Activated CD4-positive, alpha-beta T cell treated with anti-CD3 and anti-CD28 coated beads, Interleukin-2, amount 50 U/mL, for 4 hours (primary cell): ENCODE measurements at places on chromosomes 2 and 18.

GRCh38 chr18:72075040-72075439, 469.1 kb downstream of the CBLN2 start:
- no peak for DNase-seq

DNA sequence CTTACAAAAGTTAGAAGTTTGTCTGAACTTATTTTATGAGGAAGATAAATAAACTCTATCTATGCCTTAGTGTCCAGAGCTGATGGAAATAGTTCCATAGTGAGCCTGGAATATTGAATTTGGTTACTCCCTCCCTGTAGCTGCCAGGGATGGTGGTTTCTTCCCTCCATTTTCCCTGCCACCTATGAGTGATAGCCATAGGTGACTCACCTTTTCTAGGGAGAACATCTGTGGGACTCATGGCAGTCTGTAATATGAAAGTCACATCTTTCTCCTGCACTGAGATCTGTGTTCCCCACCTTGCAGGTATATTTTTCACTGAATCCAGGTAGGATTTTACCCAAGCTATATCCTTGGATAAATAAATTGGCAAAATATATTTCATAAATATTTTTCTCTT, 148.8 kb downstream of the TPGS2 start:
- DNase-seq, result no peak

- DNase-seq, result no peak
Observed at GRCh38 chr2:7788736-7789135, 871.5 kb downstream of the RNF144A start.

DNA sequence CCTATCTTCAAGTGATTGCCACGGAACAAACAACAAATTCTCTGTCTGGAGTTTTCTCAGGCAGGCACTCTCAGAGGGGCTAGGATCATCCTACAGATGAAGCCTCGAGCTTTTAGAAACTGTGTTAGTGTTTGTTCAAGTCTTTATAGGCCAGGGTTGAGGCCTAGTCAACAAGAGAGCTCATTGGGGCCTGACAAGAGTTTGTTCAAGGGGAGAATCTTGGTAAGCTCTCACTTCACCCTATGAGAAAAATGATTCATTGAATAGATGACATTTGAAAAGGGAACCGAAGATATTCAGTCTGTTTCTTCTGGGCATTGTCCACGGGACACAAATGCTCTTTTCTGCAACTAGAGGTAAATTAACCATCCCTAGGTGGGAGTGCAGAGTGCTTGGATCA, 476.9 kb downstream of the PTPRM start:
- no peak for DNase-seq

DNA sequence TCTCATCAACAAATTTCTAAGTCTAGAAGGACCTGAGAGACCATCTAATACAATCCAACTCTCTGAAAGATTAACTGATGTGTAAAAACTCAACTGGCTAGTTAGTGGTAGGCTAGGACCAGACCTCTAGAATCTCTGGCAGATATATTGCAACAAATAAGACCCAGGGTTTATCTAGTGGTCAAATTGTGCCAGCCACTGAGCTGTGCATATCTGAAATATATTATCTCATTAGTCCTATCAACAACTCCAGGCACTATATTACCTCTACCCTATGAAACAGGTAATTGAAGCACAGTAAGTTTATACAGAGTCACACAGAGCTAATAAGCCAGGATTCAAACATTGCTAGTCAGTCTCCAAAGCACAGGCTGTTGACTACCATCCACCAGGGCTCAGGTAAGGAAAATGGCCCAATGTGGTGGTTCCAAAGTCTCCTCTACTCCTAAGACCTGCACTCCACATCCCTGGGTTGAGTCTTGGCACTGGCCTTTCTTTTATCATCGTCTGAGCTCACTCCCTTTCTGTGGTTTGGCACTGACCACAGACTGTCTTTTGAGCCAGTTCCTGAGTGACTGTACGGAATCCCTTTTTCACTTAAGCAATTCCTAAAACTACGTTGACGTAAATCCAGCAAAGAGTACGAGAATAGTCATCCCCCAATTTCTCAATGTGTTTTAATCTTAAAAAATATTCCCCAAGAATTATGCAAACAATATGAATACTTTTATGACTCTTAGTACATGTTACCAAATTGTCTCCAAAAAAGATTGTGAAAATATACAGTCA, 11.9 kb upstream of the PID1 start:
- DNase-seq, result no peak

DNA sequence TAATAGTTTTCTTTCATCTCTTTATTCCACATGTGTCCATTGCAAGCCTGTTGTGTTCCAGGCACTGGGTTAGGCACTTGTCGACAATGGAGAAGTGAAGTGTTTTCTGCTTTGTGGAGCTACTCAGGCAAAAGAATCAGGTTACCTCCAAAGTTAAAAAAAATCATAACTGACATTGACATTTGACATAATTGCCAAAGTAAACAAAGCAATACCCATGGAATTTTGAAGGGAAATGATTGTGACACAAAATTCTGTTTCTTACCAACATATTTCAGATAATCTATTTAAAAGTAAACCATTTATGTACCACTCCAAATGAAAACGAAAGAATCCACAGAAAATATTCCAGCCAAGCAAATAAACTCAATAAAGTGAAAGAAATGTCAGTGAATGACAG, 6.4 kb upstream of the TGFA start:
- DNase-seq, result no peak

GRCh38 chr2:144479659-144480058, 40.3 kb downstream of the ZEB2 start:
- no peak for DNase-seq
